Muscle of arm (tissue), 14 donors: ENCODE measurements at places on chromosomes 4 and X.
A peak's percentile ranks its signal among the peaks of the same experiment; 100 is the strongest.

DNA sequence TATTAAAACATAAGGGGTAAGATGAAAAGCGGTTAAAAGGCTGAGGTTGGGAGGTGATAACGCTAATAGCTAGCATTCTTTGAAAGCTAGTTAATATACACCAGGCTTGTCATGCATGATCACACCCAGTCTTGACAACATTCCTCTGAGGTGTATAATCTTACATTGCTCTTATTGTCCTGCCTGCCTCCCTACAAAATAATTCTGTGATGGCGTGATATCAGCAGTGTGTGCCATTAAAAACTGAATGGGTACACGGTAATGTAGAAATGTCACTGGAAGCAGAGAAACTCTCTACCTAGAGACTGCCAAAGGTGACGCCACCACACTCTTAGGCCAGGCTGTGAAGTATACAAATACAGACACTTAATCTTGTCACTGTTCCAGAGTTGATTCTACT, 68.1 kb downstream of the DIAPH2 start:
- no peak for DNase-seq

- no peak for DNase-seq
Measured at GRCh38 chrX:103678199-103678993, 8.1 kb downstream of the MORF4L2 start.

- no peak for DNase-seq
Measured at GRCh38 chrX:7389576-7389975, 241.6 kb upstream of the PUDP start.

DNA sequence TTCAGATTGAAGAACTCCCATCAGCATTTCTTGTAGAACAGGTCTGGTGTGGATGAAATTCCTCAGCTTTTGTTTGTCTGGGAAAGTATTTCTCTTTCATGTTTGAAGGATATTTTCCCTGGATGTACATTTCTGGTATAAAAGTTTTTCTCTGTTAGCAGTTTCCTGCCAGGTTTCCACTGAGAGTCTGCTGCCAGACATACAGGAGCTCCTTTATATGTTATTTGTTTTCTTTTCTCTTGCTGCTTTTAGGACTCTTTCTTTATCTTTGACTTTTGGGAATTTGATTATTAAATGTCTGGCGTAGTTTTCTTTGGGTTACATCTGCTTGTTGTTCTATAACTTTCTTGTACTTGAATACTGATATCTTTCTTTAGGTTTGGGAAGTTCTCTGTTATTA, 486.5 kb downstream of the ARAP2 start:
- DNase-seq = peak; percentile 45

DNA sequence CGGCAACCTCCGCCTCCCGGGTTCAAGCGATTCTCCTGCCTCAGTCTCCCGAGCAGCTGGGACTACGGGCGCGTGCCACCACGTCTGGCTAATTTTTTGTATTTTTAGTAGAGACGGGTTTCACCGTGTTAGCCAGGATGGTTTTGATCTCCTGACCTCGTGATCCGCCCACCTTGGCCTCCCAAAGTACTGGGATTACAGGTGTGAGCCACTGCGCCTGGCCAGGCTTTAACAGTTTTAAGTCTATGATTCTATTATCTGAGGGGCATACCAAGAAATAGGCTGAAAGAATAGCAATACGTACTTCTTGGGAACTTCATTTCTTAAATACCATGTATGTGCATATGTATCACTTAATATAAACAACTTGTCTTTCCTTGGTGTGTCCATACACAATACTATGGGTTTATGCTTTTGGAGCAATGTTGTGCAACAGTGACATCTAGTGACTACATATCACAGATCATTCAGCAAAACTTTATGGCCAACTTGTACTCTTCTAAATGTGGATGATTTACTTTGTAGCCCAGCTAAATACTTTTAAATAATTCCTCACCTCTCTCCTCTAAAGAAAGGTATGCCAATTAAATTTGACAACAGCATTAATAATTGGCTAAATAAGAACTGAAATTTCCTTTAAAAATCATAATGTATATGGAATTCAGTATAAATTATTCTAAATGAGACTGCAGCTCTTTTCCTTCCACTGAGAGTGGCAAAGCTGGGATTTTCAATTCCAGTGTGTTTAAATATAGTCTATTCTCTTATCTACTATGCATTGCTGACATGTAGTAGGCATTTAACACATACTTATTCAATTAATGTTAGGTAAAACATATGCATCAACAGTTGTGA, 10.4 kb downstream of the SLC9B1 start:
- DNase-seq = peak; percentile 70

DNA sequence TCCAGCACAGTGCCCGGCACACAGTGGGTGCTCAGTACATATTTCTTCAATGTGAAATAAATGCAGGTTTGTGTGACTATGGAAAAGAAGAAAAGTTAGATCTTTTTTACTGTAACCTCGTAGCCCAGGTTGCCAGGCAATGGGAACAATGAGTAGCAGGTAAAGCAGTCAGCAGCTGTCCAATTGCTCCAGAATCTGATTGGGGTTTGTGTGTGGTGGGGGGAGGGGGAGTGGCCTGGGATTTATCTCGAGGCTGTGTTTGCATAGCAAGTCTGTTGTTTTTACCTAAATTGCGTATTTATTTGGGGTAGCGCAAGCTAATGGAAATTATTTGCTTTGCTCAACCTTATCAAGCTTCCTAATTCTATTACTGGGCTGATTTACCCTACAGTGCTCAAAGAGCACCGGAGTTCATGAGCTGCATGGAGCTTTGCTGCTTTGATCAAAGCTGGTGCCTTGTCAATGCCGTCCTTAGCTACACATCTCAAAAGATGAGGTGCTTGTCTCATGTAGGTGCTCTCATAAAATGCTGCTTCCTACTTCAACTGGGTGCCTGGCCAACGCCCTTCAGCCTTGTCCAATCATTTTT, 145.0 kb upstream of the DGKK start:
- no peak for DNase-seq

DNA sequence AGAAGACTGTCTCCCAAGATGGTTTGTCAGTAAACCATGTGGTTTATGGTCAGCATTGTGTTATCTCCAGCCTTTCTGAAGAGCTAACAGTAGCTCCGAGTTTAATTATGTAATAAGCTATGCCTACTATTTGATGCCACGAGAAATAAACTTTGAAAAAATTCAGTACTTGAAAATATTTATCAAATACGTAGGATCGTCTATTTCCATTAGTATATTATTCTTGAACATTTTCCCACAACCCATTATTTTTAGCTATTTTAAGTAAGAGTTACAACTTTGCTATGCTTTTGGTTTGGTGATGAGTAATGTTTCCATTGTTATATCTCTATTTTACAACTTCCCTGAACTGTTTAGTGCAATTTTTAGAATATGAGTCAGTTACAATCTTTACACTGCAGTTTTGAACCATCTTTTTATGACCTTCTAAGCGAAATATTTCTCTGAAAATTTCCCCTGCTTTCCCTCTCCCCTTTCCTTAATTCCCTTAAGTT, 44.5 kb upstream of the TRIM2 start:
- no peak for DNase-seq

GRCh38 chr4:98482503-98482846, 175.9 kb downstream of the TSPAN5 start:
- DNase-seq = no peak

GRCh38 chrX:74906417-74906816, 18.8 kb downstream of the NEXMIF start:
- DNase-seq = peak; percentile 33

- no peak for DNase-seq
Measured at GRCh38 chr4:68396756-68397155, 46.9 kb upstream of the YTHDC1 start.

DNA sequence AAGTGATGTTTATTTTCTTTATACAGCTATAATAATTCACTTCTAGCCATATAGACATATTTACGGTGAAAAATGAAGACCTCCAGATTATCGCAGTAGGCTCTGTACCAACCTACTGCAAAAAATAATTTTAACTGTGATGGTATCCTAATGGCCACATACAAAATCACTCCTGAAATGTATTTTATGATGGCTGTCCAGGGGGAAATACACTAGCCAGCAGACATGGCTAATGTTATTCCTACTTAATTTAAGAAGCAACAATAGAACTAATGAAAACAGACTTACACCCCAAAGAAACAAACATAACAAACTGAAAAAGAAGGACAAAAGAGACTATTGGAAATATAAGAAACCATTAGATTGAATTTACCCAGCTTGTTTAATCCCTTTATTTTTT, 4.6 kb downstream of the NKX6-1 start:
- DNase-seq = no peak

GRCh38 chrX:46500054-46500453, 45.2 kb downstream of the ZNF674 start:
- no peak for DNase-seq

DNA sequence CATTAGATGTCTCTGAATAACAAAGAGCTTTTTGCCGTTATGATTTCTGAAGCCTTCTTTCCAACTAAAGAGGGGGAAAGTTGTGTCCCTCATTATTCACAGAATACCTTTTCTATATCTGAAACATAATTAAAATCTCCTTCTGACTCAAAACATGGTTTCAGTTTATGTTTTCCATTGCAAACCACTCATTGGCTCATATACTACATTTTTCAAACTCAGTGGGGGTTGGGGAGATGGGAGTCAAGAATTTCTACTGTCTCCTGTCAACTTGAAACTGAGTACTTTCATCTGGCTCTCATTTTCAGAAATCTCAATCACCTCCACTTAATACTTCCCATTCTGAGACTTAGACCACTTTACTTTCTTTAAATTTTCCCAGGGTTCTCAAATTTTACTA, 1839.5 kb upstream of the PCDH10 start:
- no peak for DNase-seq

DNA sequence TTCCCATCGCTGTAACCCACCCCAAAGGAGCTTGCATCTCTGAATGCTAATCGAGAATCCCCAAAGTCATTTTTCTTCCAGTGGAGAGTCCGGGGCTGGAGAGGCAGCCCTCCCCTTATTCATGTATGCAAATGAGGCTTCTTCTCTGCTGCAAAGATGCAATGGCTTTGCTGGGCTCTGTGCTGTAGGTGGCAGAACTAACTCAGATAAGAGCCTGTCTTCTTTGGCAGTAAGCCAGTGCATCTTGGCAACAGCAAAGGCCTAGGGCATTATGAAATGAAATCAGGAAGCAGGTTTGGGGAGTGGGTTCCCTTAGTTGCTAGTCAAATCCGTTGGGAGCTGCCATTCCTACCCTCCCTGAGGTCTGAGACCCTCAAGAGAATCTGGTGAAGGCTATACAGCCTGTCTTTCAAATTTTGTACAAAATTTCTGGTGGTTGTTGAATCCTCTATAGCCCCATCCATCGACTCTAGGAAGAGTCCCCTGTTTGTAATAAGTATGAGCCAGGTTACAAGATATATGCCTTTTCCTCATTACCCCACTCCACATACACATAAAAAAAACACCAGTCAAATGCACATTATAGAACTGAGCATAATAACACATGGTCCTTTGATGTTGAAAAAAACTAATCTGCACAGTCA, 290.6 kb upstream of the TAPT1 start:
- DNase-seq = peak; percentile 52

DNA sequence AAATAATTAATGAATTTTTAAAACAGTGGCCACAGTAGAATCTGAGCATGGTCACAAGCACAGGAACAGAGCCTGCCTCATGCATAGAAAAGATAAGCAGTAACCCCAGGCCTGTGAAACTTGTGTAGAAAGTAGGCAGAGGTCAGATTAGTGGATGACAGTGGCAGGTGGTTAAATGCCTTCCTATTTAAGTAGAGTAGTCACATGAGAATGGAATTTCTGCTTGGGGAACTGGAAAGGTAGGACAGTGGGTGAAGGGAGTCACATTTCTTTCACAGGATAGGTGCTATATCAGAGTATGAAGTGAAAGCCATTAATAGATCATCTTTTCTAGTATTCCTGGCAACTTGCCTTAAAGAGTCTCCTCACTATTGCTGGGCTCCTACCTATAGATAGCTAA, 34.9 kb upstream of the ASB12 start:
- DNase-seq = no peak

DNA sequence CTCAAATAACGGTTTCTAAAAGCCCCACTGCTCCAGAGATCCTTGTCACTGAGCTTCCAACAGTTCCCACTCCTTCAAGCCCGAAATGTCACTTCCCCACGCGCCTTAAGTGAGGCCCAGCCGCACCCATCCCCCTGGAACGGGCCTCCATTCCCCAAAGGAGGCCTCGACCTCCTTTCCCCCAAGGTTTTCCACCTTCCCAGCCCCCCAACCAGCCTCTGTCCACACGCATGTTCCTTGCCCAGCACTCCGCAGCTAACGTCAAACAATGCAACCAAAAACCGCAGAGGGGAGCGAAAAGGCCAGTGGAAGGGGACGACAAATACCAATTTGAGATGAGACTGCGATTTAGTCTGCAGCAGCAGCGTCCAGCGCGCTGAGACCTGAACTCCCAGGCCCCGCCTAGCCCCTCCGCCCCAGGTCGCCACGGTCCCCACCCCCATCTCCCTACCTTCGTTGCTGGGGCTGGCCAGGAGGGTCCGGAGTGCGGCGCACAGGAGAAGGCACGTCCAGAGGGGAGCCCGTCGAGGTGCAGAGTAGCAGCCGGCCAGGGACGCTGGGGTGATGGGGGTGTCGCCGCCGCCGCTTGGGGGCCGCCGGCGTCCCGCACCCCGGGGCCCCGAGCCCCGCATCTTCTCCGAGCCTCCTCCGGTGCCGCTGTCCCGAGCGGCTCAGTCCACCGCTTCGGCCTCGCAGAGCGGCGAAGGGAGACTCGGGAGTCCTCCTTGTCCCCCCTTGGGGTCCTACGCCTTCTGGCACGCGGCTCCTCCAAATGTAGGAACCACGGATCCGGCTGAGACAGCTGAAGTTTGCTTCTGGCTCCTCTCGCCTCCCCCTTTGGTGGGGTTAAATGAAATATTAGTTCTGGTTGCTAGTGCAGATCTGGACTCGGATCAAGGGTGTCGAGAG, 924 bp downstream of the EPHA5 start:
- DNase-seq = no peak

DNA sequence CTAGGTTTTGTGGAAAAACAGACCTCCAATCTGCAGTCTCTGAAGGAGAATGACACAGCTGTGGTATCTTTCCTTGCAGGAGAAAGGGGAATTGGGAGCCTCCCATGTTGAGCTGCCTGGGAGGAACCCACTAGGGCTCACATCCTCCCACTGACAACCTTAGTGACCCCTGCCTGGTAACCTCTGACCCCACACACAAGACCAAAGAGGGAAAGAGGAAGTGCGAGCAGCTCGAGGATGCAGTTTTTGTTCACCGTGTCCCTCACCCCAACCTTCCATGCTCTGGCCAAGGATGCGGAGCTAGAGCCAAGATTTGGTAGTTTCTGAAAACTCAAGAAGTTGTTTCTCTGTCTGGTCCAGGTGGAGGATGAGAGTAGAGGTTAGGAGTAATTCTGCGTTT, 5.4 kb upstream of the ZXDA start:
- no peak for DNase-seq

DNA sequence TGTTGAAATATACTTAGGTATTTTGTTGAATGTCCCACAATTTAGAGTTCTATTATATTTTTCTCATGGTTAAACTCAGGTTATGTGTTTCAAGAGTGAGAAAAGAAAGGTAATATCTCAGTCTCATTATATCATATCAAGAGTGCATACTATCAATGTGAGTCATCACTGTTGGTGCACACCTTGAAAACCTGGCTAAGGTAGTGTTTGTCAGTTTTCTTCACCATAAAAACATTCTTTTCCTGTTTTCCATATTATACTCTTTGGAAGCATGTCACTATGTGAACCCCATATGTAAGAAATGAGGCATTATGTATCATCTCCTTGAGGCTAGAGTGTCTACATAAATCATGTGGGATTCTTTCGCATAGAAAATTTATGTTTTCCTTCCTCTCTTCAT, 307.6 kb upstream of the CTSO start:
- no peak for DNase-seq

- DNase-seq = no peak
Measured at GRCh38 chr4:57200799-57201327, 90.7 kb upstream of the IGFBP7 start.
